Stimulated activated CD4-positive, alpha-beta T cell treated with anti-CD3 and anti-CD28 coated beads, Interleukin-4, amount 100 ng/mL, for 4 hours (primary cell): ENCODE measurements at places on chromosomes 7 and 10.

GRCh38 chr7:50667338-50667737 is 102.1 kb upstream of the DDC start:
- DNase-seq: no peak

DNA sequence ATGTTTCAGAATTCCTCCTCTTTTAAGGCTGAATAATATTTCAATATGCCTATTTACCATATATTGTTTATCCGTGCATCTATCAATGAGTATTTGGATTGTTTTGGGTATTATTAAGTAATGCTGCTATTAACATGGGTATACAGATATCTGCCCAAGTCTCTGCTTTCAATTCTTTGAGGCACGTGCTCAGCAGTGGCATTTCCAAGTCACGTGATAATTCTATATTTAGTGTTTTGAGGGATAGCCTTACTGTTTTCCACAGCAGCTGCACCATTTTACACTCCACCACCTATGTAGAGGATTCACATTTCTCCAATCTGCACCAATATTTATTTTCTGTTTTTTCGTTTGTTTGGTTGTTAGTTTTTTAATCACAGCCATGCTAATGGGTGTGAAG is 636.8 kb upstream of the ANKRD30A start:
- no peak for DNase-seq

DNA sequence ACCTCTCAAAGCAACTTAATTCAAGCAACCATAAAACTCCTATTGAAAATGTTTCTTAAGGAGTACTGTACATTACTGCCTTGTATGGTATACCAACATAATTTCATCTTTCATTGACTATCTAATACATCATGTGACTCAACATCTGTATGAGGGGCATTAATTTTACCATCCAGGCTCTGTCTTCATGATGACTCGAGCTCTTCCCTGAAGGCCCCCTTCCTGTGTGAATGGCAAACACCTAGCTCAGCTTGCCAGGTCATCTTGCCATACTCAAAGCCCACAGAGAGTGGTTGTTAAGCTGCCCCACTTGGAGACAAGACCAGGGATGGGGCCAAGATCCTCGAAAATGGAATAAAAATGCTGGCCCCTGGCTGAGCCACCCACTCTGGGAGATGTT is 82.4 kb downstream of the SGMS1 start:
- DNase-seq: no peak

DNA sequence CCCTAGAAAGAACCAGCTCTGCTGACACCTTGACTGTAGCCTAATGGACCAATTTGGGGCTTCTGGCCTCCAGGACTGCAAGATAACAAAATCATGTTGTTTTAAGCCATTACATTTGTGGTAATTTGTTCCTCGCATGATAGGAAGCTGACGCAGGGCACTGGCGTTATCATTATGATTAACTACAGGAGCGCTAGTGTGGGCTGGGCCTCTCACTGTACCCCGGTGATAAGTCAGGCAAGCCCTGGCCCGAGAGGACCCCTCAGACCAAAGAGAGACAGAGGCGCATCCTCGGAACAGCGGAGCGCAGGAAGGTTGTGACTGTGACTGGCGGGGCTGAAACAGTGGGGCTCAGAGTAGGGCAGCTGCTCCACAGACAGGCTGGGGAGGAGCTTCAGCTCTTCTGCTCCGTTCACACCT is 150.3 kb upstream of the CHST15 start:
- DNase-seq: no peak

DNA sequence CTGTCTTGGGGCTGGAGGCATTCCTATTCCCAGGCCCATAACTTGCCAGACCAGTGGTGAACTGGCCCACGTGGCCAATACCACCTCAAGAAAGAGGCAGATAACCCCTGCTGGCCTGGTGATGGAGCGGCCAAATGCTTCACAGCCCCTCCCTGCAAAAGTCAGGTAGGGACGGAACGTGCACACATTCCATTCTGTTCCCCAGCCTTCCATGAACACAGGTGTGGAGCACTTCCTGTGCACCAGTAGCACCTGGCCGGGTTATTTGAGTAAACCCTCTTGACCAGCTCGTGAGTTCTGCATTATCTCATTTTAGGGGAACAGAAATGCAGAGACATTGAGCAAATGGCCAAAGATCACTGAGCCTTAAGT is 134.4 kb downstream of the SH3PXD2A start:
- no peak for DNase-seq

DNA sequence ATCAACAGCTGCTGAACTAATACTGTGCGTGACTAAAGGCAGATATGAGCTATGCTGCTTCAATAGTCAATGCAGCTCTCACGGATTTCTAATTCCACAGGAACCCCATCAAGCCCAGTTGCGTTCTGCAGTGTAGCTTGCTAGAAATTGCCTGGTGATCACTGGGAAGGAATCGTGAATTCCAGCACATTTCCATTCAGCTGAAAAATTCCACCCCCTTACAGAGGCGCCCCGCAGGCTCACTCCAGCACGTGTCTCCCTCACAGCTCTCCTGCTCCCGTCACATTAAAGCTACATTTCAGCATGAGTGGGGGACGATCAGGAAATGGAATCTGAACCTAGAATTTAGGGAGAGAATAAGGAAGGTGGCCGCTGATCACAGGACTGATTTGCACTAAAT is 534.8 kb downstream of the TCERG1L start:
- DNase-seq: no peak

DNA sequence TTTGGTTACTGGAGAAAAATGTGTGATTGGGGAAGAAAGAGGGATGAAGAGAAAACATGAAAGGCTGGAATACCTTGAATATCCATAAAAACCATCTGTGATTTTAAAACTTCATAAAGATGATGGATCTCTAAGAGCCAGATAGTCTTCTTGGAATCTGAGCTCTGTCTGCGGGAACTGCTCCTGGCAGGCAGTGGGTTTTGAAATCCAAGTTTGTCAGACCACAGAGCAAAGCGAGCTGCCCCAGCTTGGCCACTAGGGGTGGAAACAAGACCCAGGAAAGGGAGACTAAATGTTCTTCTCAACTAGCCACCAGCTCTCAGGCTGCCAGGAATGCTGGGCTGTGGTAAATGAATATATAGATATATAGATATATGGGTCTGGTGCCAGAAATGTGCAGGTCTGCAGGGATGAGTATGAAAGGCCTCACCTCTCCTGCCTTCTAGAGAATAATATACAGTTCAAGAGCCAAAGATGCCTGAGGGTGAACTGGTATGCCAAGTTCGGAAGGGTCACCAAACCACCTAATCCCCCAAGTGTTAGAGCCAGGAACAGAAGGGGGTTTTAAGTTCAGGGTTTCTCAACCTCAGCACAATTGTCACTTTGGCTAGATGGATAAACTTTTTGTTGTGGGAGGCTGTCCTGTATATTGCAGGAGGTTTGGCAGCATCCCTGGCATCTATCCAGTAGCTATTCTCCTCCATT is 208.8 kb downstream of the KCNMA1 start:
- no peak for DNase-seq
